ENCODE measurements at places on chromosomes 13 and 19.

GRCh38 chr13:48583859-48584311 is 51.0 kb upstream of the RCBTB2 start:
- no peak for DNase-seq

DNA sequence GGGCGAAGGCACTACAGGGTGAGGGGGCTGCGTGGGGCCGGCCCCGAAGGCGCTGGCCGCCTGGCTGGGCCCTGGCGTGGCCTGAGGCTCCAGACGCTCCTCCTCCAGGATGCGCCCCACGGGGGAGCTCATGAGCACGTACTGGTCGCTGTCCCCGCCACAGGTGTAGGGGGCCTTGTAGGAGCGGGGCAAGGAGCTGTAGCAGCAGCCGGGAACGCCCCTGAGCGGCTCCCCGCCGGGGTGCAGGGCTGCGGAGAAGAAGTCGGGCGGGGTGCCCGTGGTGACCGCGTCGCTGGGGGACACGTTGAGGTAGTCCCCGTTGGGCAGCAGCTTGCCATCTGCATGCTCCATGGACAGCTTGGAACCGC is 3.0 kb downstream of the IRS2 start:
- DNase-seq = no peak

- DNase-seq = no peak
Measured at GRCh38 chr13:100648354-100648753, 26.2 kb downstream of the TMTC4 start.

DNA sequence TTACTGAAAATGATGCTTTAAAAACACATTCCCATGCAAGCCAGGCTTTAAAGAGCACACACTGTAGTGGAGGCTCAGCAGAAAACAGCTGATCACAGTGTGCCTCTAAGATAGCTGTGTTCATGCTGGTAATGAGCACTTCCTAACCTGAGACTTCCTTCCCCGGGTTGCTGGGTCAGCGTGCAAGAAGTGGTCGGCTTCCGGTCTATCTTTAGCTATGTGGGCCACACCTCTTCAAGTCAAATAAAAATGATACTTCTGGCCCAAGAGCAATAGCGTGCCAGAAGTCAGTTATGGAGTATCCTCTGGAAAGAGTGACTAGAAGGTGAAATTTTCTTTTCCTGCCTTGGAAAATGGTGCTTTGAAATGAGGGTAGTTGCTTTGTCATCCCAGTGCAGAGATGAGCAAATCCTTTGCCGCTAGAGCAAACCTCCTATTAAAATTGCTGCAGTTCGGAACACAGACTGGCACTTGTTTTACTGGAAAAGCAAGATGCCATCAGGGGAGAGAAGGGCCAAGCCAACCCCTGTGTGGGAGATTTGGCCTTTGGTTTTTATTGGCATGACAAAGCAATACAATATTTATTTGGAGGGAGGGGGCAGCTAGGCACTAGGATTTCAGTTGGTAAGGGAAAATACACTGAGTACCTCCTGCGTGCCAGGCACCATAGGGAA is 64.2 kb downstream of the ARHGAP35 start:
- DNase-seq = no peak
